ENCODE measurements at places on chromosomes 1 and 21. TPM values are rescaled to one million over a fixed set of nuclear protein-coding genes. Genes with fewer than 3 reads are reported as not detected.

- no peak for DNase-seq
Observed at GRCh38 chr1:107563441-107563840, 401.5 kb downstream of the VAV3 start.

- DNase-seq: no peak
Observed at GRCh38 chr1:232084584-232085223, 458.1 kb downstream of the DISC1 start.

DNA sequence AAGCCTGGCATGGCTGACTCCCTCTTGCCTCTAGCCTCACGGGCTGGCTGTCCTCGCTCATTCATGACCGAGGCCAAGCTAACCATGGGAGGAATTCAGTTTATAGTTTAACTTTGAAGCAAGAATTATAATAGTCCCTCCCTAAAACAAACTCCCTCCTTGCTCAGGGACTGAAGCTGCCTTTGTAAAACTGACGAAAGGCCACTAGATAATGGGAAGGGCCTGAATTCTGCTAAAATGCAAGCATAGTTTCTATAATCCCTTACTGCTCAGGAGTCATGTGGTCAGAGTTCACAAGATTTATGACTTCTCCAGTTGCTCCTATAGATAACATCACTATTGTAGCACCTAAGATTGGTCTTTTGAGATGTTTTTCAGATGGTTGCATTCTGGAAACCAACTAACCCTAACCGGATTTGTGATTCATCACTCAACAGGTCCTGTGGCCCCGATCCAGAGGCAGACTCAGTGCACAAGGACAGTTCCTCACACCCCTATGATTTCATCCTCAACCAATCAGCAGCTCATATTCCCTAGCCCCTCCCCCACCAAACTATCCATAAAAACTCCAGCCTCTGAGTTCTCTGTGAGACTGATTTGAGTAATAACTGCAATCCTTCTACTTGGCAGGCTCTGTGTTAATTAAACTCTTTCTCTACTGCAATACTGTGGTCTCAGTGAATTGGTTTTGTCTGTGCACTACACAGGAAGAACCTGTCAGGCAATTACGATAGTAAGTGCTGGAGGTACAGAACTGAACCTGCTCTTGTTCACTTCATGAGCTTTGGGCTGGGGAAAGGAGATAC lies 26.4 kb downstream of the HHIPL2 start:
- no peak for DNase-seq

GRCh38 chr1:181012203-181012745 lies 10.4 kb downstream of the STX6 start:
- no peak for DNase-seq

DNA sequence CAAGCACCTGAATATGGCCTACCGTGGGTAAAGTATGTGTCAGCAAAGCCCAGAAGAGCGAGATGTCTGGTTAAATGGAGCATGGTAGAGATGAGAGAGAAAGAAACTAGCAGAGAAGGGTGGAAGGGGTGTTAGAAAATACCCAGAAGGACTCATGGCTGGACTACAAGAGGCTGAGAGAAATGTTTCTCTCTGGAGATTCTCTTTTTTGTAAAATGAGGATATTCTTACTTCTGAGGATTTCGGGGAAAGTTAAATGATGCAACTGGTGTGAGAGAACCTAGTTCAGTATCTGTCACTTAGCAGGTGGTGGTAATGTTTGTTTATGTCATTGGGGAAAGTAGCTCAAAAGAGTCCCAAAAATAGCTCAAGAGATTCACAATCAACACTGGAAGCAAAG lies 7.2 kb upstream of the EPS15 start:
- no peak for DNase-seq

GRCh38 chr1:65524931-65525265 lies 104.4 kb downstream of the LEPR start:
- DNase-seq: no peak

DNA sequence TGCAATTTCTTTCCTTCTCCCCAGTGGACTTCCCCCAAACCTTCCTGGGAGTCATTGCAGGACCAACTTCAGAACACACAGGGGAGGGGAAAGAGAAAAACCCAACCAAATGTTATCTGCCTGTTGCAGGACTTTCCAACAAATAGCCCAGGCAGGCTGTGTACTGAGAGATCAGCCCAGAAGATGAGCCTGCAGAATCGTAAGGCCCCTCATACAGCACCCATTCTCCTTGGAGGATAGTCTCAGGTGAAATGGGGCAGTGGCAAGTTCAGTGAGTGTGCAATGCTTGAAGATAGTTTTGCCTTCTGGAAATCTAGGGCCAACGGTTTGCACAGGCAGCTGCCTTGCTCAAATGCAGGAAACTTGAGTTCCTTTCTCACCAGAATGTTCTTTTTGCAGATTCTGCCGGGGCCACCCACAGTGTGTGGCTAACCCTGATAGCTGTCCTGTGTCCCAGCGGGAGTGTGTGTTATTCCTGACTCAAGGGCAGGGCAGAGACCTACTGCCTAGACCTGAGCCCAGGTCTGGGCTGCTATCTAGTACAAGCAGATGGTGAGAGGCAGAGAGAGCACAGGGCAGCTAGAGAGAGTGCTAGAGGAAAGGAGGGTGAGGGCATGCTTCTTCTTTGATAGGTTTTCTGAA lies 48.8 kb downstream of the GADD45A start:
- DNase-seq: no peak

GRCh38 chr21:35575280-35575915 lies 484.9 kb downstream of the SETD4 start:
- no peak for DNase-seq

DNA sequence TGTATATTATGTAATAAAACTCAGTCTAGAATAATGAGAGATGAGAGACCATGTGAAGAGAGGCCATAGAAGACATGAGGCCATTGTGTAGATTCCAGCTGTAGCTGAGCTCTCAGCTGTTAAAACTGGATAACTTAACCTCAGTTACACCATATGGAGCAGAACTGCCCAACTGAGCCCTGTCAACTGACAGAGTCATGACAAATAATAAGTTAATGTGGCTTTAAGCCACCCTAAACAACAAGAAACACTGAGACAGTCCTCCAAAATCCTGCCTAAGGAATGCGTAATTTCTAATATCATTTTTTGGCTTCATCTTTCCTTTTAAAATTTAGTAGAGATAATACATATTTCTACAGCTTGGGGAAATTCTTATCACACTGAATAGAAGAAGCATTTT lies 580.0 kb upstream of the RGS18 start:
- no peak for DNase-seq

- no peak for DNase-seq
Observed at GRCh38 chr21:22965455-22966135, 1967.4 kb downstream of the NCAM2 start.

DNA sequence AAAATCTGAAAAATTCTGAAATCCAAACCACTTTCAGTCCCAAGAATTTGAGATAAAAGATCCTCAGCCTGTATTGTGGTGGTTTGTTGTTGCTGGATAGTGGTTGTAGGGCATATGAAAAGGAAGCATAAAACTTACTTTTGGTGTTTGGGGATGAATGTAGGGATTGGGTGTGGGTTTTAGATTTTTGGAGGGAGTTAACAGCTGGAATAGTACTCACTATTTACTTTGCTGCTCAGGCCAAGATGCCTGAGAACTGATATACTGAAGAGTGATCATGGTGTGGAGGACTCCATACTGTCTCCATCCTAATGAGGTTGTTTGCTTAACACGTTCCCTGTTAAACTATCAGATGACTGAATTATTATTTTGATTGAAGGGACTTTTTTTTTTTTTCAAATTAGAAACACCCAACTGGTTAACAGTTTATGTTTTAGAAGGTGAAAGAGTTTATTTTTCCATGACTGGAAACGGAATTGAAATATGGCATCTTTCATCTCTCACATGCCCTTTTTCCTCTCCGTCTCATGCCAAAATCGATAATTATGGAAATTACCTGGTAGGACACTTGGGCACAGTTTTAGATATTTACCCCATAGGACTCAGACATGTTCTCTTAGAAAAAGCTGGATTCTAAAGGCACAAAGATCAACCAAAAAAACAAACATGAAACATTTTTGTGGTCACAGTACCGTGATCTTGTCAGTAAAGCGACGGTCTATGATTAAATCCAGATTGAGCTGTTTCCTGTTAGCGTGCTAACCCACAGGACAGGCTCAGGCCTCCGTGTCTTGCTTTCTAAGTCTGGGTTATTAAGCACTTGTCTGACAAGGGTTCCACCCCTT lies 37.3 kb downstream of the RGL1 start:
- DNase-seq: peak; percentile 19

GRCh38 chr1:218273762-218274479 lies 11.2 kb upstream of the RRP15 start:
- DNase-seq: no peak

DNA sequence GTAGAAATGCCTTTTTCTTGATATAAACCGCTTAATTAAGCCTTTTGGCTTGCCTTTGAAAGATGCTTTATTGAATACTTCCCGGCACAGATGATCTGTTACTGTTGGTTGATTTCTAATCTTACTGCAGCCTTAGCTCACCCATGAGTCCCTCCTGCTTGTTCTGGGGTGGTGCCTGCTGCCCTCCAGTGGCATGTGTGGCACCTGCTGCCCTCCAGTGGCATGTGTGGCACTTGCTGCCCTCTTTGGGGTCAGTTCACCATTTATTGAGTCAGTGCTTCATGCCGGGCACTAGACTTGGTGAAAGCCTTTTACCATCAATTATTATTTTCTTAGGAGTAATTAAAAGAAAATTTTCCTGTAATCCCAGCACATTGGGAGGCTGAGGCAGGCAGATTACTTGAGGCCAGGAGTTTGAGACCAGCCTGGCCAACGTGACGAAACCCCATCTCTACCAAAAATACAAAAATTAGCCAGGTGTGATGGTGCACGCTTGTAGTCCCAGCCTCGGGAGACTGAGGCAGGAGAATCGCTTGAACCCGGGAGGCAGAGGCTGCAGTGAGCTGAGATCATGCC lies 54.3 kb downstream of the ADARB1 start:
- DNase-seq: peak; percentile 76

- DNase-seq: no peak
Observed at GRCh38 chr21:15759469-15759868, 29.7 kb downstream of the USP25 start.

GRCh38 chr1:154953611-154954038 lies 2.3 kb downstream of the PBXIP1 start:
- no peak for DNase-seq

GRCh38 chr1:90716552-90717355 lies at the start of gene BARHL2:
TSS of gene BARHL2 (minus strand) at chr1:90717302. CDS start at chr1:90717195, 107 bp downstream.
- DNase-seq: no peak

GRCh38 chr21:44083631-44084291 lies 23.4 kb upstream of the PWP2 start:
- no peak for DNase-seq

GRCh38 chr1:196573226-196573625 lies 35.0 kb downstream of the KCNT2 start:
- no peak for DNase-seq

DNA sequence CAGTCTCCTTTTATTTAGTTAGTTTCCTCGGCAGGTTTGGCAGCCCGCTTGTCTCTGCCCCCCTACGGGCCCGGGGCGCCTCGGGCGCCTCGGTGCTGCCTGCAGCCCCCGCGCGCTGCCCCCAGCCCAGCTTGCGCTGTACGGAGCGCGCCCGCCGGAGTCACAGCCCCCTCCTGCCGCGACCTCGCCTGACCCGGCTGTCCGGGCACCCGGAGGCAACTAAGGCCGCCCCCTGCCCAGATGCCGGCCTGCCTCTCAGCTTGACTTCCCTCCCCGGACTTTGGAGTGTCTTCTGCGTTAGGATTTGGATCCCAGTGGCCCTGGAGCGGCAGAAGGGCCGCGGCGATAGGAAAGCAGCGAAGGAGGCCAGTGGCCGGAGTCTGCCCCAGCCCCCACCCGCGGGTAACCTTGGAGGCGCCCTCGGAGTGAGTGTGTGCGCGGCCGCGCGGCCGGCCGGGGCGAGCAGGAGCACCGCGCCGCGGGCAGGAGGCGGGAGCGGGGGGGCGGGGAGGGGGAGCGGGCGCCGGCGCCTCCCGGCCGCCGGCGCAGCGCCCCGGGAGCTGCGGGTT lies 7.6 kb downstream of the CDKN2C start:
- DNase-seq: peak; percentile 76

GRCh38 chr1:10534519-10534918 lies 59.8 kb downstream of the PEX14 start:
- DNase-seq: no peak

- no peak for DNase-seq
Observed at GRCh38 chr1:90821788-90822359, 104.8 kb upstream of the BARHL2 start.

- DNase-seq: no peak
Observed at GRCh38 chr1:11951901-11952300, 17.4 kb downstream of the PLOD1 start.

DNA sequence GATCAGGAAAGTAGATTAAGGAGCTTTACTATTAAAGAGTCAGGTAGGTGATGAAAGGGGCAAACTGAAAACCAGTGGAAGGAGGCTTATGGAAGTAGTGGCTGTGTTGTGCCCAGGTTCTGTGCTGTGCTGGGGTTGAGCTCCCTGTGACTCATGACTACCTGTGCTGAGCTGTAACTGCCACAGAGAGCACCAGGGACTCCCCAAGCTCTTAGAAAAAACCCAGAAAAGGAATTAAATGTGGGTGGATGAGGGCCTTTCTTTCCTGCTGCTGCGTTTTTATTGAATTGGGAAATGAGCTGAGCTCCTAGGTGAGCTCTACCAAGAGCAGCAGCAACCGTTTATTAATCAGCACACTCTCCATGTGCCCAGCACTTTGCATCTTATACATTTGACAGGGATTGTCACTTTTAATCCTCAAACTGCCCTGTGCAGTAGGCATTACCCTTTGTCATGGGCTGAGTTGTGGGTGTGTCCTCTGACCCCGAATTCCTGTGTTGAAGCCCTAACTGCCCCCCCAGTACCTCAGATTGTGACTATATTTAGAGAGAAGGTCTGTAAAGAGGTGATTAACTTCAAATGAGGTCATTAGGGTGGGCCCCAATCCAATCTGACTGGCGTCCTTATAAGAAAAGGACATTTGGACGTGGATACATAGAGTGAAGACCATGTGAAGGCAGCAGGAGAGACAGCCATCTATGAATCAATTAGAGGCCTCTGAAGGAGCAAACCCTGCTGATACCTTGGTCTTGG lies 65.4 kb downstream of the AK4 start:
- no peak for DNase-seq

- no peak for DNase-seq
Observed at GRCh38 chr1:52400131-52400530, 4.1 kb downstream of the ORC1 start.

Gene DIO1
- not detected for total RNA-seq

Gene OR2G6
- not detected for total RNA-seq

Gene RGSL1
- not detected for total RNA-seq

Gene RASSF5
- total RNA-seq: 7.8 TPM

Gene LCE1F
- not detected for total RNA-seq

Gene ARID4B
- total RNA-seq: 15.7 TPM

Gene CHODL
- total RNA-seq: 0.25 TPM

Gene SLC5A9
- 0.36 TPM for total RNA-seq

Gene AGMAT
- total RNA-seq: not detected

Gene OR2T27
- total RNA-seq: not detected

Gene OSBPL9
- 55.8 TPM for total RNA-seq

Gene TMEM200B
- 1.6 TPM for total RNA-seq

Gene AMPD1
- total RNA-seq: not detected

Gene CLDN19
- total RNA-seq: not detected

Data from left ventricle myocardium inferior (tissue), 1 donor.